SHP77 (cell line): ENCODE measurements at places on chromosomes 1 and 21.

DNA sequence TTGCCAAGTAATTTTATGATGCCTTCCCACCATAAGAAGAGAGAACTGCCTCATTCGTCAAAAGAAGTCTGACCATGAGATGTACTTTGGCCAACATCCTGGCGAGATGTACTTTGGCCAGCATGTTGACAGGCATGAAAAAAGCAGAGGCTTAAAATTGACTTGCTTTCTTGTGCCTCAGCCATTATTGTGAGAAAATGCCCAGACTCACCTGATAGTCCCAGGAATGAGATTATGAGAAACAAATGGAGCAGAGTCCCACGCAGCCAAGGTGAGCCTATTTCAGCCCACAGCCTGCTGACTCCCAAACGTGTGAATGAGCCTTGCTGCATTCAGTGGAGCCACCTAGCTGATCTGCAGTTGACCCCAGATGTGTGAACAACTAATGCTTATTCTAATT, 43.5 kb upstream of the ZNF644 start:
- DNase-seq, result no peak

GRCh38 chr1:156121457-156121856, 6.9 kb downstream of the LMNA start:
- no peak for DNase-seq

- no peak for DNase-seq
Measured at GRCh38 chr1:193703121-193703520, 516.7 kb upstream of the B3GALT2 start.

- no peak for DNase-seq
Measured at GRCh38 chr1:231485029-231485784, 43.3 kb upstream of the TSNAX start.

DNA sequence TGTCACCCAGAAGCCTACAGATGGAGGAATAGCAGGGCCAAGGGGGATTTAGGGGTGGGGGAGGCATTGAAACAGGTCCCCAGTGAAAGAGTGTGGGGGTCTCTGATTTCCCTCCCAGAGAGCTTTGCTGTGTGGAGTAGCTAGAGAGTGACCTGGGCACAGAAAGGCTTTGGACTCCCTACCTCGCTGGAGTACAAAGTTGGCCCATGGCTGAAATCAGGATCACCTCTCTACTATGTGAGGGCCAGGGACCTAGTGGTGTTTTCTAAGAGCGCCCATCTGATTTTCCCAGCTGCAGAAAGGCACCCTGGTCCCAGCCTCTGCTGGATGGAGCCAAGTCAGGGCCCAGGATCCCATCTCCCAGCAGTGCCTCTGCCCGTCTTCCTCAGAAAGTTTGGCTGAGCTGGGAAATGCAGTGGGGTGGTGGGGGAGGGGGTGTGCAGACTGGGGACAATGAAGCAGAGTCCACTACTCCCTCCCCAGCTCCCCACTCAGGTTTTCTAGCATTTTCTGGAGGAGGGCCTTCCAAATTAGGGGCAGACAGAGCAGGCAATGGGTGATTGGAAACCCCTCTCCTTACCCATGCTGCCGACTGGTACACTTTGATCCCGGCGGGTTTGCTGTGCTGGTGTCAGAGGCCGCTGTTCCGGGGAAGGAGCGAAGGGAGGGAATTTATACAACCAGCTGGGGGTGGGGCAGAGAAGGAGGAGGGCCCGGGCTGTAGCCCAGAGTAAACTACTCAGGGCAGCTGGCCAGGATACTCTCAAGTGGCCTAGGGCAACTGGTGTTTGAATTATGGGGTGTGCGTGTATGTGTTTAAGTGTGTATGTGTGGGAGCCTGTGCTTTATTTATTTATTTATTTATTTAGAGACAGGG, at the start of gene SELENBP1:
TSS of gene SELENBP1 (minus strand) at position 648 of the 877 bp plus-strand sequence. CDS start at position 584, 64 bp downstream.
- DNase-seq, result peak; percentile 95

DNA sequence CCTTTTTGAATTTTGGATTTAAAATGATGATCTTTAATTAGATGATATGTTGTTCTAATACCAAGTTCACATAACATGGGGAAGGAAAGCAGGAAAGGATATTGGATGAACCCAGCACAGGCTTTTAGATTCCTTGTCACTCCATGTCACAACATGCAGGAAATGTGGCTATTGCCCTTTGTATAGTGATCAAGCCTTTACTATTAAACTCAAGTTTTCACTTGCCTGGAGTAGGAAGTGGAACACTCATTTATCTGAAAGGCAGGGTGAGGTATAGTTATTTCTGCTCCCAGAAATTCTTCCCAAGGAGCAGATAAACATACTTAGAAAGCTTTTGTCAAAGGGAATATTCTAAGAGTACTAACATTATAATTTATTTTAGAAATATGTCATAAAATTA, 37.2 kb upstream of the BCAS2 start:
- DNase-seq, result no peak

- no peak for DNase-seq
Measured at GRCh38 chr1:198481661-198482060, 58.8 kb downstream of the ATP6V1G3 start.

GRCh38 chr1:6445062-6445763, 20.6 kb downstream of the ESPN start:
- peak; percentile 14 for DNase-seq
